Cardiac muscle cell (in vitro differentiated cells and primary cell): ENCODE measurements at places on chromosomes 12 and 14.

DNA sequence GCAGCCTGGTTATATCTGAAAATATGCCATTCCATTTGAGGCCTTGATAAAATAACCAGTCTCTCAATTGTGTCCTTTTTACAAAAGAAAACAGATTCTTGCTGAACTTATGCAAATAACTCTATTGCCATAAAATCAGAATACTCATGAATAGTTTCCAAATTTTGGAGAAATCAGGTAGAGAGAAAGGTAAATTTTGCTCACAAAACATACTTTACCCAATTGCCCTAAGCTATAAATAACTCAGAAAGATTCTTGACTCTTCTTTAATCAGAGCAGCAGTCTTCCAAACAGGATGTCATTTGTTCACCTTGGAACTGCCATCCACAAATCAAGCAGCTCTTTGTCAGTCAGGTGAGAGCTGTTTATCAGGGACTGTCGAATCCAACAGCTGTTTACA is 12.6 kb downstream of the ZNF26 start:
- no peak for DNase-seq

DNA sequence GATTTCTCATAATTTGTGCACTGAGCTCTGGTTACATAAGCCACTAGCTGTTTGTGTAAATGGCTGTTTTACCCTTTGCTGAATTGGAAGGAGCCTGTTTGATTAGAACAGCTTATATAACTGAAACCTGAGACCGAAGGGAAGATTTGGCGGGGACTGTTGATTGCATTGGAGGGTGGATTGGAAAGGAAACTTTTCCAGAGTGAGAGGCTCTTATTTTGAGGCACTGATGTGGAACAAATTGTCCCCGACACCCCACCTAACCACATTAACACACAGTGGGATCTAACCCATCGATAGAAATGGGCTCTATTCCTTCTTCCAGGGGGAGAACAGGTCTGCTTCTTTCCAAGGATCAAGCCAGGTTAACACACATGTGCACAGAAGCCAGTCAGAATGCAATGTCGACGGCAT is 51.7 kb downstream of the TMEM30B start:
- no peak for DNase-seq

DNA sequence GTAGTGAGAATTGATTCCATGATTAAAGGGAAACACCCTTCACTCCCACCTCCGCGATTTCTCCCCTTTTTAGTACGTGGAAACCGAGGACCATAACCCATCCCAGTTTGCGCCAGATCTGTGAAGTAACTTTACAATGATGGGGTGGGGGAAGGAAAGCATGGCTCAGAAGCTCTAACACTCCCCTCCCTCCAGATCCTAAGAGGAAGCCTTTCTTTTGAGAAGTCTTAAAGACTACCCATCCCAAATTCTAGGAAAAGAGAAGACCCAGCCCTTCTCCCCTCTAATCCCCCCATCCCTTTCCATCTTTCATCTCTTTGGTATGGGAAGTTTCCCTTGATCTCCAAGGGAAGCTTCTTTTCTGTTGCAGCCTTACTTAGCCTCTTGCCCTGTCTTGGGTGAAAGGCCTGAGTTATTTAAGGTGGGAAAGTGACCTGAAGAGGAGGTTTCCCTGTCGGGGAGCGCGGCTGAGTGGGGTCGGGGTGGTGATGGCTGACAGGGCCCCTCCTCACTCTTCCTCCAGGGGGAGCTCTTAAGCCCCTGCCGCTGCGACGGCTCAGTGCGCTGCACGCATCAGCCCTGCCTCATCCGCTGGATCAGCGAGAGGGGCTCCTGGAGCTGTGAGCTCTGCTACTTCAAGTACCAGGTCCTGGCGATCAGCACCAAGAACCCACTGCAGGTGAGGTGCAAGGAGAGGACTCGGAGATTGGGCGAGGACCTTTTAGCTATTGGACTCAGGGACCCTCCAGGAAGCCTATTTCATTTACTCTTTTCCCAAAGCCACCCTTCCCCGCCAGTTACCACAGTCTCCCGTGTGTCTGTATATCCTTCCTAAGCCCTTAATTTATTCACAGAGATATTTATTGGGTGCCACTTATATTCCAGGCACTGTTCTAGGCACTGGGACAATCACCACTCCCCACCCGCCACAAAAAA is 1.8 kb downstream of the MARCHF9 start:
- peak; percentile 73 for DNase-seq

DNA sequence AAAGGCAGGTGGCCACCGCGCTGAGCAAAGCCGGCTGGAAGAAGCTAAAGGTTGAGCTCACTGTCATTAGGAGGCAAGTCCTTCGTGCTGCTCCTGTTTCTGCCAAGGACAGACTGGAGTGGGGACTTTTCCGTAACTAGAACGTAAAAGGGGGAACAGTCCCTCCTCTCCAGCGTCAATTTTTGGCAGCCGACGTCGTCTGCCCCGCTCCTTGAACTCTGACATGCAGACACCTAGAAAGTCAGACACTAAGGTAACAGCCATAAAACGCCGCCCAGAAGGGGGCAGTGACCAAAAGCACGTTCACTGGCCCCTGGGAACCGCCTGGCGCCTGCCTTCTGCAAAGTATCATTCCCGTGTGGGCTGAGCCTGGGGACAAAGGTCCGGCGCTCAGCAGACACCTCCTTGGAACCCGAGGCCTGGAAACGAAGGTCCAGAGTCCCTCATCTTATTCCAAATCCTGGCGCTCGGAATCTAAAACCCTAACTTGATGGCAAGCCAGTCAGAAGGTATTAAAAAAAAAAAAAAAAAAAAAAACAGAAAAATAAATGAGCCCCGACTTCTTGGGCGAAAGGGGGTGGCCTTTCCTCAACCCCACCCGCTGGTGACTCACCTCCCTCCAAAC is 1.1 kb upstream of the LRP1 start:
- DNase-seq, result peak; percentile 89

DNA sequence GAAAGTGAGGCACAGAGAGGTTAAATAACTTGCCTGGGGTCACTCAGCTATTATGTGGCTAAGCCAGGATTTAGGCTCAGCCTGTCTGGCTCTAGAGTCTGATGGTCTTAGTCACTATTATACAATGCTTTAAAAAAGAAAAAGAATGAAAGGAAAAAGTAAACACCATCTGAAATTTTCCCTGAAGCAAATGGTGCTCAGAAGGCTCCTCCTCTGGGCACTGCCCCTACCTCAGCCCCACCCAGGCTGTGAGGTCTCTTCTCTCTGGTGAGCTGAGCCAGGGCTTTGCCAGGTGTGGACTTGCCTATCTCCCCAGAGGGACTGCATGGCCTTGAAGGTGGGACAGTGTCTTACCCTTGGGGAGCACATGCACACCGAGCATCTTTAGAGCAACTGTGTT is 117.5 kb upstream of the DYRK2 start:
- no peak for DNase-seq

GRCh38 chr14:63375769-63376168 is 57.0 kb upstream of the GPHB5 start:
- DNase-seq, result peak; percentile 4

DNA sequence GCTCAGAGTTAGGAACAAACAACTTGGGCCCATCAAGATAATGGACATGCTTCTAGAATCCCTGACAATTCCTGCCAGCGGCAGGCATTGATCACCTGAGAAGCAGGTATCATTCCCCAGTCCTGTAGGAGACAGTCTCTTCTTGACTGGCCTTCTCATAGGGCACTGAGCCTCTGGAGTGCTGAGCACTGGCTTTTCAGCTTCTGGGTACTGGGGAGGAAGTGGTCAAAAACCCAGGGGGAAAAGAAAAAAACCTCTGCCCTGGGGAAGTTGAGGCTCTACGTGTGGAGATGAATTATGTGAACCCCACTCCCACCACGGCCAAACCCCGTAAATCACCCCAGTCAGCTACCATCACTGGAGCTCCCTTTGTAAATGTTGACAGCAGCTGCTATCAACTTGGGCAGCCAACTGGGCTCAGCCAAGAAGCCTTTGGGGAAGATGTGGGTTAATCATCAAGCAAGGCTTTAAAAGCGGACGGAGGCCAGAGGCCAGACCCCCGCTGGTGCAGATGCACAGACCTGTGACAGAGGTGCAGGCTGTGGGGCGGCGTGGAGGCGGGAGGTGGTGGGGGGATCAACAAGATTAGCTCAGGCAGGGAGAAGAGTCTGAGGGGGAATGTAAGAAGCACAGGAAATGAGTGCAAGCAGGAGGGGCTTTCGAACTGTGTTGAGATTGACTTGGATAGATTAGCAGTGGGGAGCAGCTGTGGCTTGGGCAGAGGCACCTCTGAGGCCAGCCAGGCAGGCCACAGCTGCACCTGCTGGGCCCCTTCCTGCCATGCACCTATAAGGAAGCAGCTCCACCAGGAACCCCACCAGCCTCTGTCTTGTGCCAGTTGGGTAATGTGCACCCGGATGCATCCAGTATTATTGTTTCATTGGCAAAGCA is 105.4 kb upstream of the HIF1A start:
- no peak for DNase-seq

GRCh38 chr12:89280833-89281538 is 71.3 kb downstream of the DUSP6 start:
- no peak for DNase-seq

DNA sequence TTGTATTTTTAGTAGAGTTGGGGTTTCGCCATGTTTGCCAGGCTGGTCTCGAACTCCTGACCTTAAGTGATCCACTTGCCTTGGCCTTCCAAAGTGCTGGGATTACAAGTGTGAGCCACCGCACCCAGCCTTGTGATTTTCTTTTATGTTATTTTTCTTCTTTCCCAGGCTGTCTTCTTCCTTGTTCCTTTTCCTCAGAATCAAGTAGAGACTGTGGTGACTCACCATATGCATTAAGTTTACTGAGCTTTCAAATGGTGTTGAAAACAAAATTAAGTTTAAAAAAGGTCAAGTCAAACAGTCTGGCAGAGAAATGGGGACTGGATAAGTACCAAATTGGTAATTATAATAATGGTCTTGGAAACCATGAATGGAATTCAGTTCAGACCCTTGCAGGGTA is 5.7 kb downstream of the ARPC3 start:
- DNase-seq, result no peak

GRCh38 chr14:22598896-22599244 is 770 bp downstream of the ABHD4 start:
- DNase-seq, result peak; percentile 17

GRCh38 chr12:121217063-121217462 is 7.1 kb downstream of the P2RX4 start:
- DNase-seq, result no peak
